Suppressor macrophage treated with lipopolysaccharide for 1 hour (primary cell): ENCODE measurements at places on chromosomes 7 and 10.

- DNase-seq, result no peak
These were observed 50.2 kb downstream of the FRMPD2 start for GRCh38 chr10:48224296-48224695.

DNA sequence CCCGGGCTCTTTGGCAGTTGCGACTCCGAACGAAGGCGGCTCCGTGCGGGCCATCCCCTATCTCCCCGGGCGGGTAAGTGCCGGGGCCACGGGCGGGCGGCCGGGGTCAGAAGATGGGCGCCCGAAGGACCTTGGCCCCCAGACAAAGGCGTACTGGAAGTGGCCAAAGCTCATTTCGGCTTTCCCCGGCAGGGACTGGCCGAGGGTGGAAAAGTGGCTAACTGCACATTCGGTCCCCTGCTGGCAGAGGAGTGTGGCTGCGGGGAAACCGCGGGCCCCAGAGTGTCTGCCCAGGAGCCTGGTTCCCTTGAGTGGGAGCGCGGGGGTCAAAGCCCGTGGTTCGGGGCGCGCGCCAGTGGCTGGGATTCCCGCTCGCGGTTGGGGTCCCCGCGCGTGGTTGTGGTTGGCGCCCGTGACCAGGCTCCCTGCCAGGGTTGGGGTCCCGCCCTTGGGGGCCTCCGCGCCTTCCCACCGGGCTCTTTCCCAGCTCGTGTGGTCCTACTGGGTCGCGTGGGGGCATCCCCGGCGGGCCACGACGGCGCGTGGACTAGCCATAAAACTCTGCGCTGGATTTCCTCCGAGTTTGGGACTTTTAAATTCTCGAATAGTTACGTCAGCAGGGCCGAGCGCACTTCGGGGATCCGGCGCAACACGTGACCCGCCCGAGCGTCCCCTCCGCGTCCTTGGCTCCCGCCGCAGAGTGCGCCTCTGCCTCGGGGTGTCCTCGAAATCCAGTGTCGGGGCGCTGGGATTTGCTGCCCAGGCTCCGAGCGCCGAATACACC lies 124.4 kb downstream of the TACC2 start:
- DNase-seq, result peak; percentile 48

DNA sequence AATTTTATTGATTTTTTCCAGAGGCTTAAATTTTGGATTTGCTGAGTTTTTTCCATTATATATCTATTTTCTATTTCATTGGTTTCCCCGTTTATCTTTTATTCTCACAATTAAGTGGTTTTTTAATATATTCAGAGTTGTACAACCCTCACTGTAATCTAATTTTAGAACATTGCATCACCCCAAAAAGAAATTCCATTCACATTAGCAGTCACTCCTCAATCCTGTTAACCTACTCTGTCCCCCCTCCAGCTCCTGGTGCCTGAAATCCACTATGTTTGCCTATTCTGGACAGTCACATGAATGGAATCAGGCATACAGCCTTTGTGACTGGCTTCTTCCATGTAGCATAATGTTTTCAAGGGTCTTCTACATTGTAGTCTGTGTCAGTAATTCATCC lies 55.8 kb upstream of the ITGA8 start:
- no peak for DNase-seq

GRCh38 chr10:102605712-102606111 lies 38.6 kb upstream of the TRIM8 start:
- peak; percentile 70 for DNase-seq

GRCh38 chr10:89153116-89153515 lies 54.0 kb downstream of the CH25H start:
- DNase-seq, result peak; percentile 49

DNA sequence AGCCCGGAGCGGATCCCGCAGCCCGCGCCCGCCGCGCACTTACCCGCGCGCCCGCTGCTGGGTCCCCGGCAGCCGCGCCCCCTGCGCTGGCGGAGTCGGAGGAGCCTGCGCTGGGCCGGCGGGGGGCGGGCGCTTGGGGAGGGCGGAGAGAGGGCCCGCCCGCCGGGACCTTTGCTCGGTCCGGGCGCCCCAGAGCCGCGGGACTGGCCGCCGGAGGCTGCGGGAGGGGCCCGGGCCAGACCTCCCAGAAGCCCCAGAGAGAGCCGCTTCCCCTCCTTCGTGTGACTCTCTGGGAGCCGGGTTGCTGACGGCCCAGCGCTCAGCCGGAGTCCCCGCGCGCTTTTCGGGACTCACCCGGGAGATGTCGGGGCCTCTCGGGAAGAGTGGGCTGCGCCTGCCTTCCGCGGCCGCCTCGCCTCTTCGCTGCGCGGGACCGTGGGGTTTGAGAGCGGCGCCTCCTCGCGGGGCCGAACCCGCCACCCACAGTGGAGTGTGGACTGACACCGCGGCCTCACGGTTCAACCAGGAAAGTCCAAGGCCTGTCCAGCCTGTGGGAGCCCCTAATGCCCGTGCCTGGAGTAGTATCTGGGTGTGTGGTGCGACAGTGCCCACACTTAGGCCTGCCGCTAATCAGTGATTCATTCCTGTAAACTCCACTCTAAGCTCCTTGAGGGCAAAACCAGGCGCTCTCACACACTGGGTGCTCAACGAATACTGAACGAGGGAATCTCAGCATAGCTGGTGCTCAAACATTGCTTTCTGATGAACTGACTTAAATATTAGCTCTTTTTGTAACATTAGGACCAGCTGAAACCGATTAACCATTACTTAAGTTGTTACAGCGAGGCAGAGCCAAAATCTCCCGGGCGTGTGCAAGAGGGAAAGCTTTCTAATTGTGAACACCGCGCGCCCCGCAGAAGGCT lies at the start of gene GSDME:
Gene GSDME, minus strand, starts transcription at position 112 of the 923 bp plus-strand sequence. CDS start 7,690 bp downstream, outside the sequence.
- DNase-seq, result peak; percentile 89

- no peak for DNase-seq
These were observed 43.9 kb upstream of the NEUROD6 start for GRCh38 chr7:31384466-31384865.

GRCh38 chr7:9030976-9031375 lies 597.6 kb downstream of the NXPH1 start:
- DNase-seq, result no peak

- no peak for DNase-seq
These were observed 79.5 kb upstream of the SEMA3A start for GRCh38 chr7:84274029-84274638.

- DNase-seq, result no peak
These were observed 7.3 kb downstream of the ITIH2 start for GRCh38 chr10:7710446-7710845.

GRCh38 chr10:89639326-89639725 lies 5.7 kb downstream of the PANK1 start:
- DNase-seq, result no peak

GRCh38 chr7:75876126-75876881 lies 2.5 kb upstream of the RHBDD2 start:
- peak; percentile 93 for DNase-seq

GRCh38 chr10:121998462-121998861 lies 9.5 kb downstream of the TACC2 start:
- no peak for DNase-seq

GRCh38 chr10:113557424-113557862 lies 4.6 kb downstream of the HABP2 start:
- peak; percentile 31 for DNase-seq

- DNase-seq, result peak; percentile 80
These were observed 5.7 kb upstream of the ZYX start for GRCh38 chr7:143375298-143376034.

DNA sequence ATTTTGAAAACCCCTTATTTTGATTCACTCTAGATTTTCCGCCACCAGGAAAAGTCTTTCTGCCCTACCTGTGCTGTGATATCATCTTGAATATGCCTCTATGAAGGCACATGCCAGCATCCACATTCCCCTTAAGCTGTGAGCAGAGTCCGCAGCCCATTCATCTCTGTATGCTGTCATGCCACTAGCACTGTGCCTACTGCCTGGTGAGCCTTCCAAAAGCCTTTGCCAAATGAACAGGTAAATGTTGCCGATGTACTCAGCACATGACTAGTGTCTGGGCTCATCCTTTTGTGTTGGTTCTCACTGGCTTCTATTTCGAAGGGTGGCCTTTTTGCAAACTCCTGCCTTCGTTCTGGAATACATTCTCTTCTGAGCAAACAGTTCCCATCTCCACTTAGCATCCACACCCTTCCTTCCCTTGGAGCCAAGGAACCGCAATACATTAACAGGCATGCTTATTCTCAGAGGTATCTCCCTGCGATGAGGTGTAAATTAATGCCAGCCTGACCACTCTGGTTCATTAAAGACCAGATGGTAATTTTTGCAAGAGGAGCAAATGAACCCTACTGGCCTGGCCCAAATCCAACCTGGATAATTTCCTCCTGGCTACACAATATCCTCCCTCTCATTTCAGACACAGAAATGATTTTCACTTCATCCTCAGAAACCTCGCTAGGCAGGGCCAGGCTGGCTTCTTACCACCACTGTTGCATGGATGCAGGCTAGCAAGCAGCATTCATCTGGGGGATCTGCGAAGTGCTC lies 339.7 kb upstream of the NFE2L3 start:
- DNase-seq, result no peak

DNA sequence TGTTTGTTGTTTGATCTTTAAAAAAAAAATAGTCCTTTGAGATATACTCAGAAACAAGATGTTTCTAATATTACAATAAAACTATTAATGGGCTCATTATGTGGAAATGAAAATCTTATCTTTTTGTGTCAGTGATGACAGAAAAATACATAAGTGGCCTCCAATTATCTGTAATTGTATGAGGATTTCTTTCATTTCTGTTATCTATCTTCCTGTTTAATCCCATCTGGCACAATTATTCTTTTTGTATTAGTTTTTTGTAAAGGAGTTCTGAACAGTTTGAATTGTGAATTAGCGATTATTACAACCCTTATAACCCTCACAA lies 270.8 kb downstream of the BBS9 start:
- DNase-seq, result no peak
